ENCODE measurements at places on chromosomes 4 and X.

DNA sequence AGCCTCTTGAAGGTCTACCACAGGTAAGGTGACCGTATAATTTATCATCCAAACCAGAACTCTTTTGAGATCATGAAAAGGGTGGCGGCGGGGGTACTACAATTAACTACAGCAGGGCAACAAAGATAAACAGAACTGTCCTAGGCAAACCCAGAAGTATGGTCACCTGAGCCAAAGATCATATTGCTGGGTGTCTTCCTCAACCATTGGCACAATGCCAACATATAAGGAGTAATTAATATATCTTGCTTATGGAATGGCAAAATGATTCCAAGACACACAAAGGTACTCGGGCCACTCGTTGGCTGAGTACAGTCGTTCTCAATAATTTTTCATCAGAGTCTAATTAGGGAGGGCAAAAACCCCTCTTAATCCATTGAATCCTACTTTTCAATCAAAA, 273.3 kb downstream of the QDPR start:
- no peak for DNase-seq

DNA sequence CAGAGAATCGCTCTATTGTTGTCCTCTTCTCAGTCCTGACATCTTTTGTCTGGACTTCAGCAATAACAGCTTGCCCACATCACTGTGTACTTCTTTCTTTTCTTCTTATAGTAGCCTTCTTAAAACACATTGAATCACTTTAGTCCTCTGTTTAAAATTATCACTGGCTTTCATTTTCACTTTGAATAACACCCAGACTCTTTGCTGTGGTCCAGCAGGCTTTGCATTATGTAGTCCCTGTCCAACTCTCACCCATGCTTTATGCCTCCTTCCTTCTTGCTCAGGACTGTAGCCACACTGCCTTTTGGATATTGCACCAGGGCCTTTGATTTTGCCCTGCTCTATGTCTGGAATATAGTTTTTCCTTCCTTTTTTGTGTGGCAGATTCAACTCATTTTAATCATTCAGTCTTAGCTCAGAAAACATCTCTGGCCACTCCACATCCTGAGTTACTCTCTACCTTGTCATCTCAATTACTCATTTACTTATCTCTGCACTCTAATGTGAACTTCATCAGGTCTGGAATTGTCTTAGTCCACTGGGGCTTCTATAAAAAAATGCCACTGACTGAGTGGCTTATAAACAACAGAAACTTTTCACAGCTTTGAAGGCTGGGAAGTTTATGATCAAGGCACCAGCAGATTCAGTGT, 168.2 kb downstream of the C4orf33 start:
- no peak for DNase-seq

- DNase-seq: no peak
These were observed 428.2 kb downstream of the ADGRL3 start for GRCh38 chr4:61628282-61628681.

- DNase-seq: no peak
These were observed 6.4 kb upstream of the FRMPD3 start for GRCh38 chrX:107442914-107443527.

DNA sequence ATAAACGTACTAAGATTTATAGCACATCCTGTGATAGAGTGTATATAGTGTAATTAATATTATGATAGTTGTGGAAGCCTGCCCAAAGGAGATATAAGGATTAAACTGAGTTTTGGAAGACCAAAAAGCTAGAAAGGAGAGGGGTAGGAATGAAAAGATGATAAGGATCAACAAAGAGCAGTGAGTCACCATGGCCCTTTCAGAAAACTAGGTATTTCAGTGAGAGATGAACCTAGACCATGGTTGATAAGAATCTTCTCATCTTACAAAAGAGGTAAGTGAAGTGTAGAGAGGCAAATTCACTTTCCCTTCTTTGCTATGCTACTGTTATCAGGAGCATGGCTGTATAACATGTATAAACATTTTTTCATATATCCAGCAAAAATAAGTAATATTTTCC, 133.8 kb upstream of the PLAC1 start:
- DNase-seq: no peak

GRCh38 chrX:153598541-153599191, at the start of gene CCNQ:
CCNQ (minus strand) TSS chrX:153599139; CDS start chrX:153599073, 66 bp downstream.
- no peak for DNase-seq

- DNase-seq: no peak
These were observed 6.3 kb downstream of the TMEM154 start for GRCh38 chr4:152673489-152673888.

- DNase-seq: no peak
These were observed 100.6 kb downstream of the NHS start for GRCh38 chrX:17475449-17476217.

DNA sequence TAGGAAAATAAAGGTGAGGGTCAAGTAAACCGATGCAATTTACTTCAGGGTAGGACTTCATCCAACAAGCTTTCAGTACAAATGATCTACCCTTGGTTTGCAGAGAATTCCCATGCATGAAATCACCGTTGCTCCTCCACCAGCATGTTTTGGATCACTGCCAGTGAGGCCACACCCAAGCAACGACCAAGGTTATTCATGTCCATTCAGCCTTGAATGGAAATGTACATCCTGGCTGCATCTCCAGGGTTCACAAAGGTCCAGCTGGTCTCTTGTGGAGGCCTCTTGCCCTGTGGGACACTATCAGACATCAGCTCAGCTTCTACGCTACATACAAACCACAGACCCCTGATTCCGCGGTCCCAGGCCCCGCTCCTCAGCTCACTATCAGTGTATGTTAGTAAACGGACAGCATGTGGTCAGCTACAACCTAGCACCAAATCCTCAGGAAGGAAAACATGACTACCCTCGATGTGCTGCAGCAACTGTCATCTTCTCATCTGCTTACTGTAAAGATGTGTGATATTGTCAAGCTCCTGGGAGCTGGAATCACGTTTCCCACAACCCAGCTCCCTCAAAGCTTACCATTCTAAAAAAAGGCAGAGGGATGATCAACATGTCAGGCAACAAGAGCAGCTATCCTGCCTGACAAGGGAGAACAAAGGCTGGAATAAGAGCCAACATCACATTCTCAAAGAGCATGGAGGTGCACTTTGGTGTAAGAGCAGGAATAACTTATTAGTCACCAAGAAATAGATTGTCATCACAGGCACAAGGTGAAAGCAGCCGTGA, 4.9 kb downstream of the LYAR start:
- no peak for DNase-seq

DNA sequence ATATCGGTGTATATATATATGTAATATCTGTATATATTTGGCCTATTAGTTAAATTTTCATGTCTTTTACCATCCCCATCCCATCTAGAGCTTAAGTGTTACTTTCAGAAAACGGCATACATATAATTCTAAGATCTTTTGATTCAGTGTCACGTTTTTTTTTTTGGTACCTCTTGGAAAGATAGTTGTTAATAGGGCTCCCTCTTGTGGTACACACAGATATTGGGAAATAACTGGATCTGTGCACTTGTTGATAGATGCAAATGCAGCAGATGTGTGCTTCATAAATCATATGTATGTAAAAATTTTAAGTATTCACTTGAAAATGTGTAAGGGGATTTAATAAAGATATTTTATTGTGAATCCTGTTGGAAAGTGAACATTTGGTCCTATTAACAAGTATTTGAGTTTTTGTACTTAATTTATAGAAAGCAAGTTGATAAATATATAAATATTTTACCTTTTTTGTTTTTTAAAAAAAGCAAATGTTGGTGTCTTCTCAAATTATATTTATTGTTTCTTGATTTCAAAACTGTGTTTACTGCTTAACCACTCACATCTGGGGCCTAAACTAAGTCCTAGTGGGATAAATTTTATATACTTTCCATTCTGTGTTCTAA, 74.7 kb downstream of the PAQR3 start:
- DNase-seq: no peak

DNA sequence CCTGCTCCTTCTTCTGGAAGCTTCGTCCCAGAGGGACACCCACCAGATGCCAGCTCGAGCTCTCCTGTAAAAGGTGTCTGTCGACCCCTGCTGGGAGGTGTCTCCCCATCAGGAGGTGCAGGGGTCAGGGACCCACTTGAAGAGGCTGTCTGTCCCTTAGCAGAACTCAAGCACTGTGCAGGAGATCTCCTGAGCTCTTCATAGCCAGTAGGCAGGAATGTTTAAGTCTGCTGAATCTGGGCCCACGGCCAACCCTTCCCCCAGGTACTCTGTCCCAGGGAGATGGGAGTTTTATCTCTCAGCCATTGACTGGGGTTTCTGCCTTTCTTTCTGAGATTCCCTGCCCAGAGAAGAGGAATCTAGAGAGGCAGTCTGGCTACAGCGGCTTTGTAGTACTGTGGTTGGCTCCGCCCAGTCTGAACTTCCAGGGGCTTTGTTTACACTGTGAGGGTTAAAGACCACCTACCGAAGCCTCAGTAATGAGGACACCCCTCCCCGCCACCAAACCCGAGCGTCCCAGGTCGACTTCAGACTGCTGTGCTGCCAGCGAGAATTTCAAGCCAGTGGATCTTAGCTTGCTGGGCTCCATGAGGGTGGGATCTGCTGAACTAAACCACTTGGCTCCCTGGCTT, 1383.0 kb upstream of the TENM3 start:
- DNase-seq: no peak

DNA sequence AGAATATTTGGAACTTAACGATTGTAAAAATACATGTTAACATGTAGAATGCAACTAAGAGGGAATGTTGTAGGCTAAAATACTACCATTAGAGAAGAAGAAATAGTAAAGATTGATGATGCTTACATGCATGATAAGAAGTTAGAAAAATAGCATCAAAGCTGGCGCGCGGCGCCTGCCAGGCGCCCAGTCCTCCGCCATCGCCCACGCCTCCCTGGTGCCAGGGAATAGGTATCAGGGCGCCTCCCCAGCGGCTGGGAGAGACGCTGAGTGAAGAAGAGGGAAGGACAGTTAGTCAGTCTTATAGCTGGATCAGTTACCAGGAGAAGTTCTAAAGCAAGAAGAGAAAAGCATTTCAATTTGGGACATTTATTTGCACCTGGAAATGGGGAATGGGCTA, 36.0 kb downstream of the NSUN7 start:
- no peak for DNase-seq

DNA sequence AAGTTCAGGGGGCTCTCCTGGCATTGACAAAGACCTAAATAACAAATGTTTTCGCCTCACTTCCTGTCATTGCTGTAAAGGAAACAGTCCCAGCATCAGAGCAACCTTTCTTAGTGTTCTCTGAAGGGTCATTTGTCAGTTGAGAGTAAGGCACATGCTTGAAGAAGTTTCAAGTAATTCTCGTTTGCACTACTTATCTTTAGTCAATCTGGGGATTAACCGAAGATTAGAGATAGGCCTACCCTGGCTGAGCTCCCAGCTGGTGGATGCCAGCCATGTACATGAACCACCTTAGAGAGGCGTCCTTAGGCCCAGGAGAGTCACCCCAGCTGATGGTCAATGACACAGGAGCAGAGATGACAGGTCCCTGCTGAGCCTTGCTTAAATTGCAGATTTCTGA, 189.9 kb upstream of the PGRMC2 start:
- DNase-seq: no peak

DNA sequence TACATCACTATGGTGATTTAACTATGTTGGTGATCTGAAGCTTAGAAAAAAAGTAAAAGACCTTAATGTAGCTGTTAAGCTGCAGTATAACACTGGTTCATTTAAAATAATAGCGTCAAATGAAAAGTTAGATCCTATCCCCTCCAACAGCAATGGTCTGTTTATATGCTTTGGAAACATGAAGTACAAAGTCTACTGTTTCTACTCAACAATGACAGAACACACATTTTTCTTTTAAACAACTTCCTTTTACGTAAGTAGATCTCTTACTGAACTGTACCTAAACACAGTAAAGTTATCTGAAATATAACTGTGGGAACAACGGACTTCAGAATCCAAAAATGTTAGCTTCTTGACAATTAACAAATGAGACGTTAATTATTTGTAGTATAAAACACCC, 35.3 kb downstream of the BOD1L1 start:
- DNase-seq: no peak

GRCh38 chrX:22378296-22378695, 105.6 kb downstream of the CBLL2 start:
- DNase-seq: no peak

DNA sequence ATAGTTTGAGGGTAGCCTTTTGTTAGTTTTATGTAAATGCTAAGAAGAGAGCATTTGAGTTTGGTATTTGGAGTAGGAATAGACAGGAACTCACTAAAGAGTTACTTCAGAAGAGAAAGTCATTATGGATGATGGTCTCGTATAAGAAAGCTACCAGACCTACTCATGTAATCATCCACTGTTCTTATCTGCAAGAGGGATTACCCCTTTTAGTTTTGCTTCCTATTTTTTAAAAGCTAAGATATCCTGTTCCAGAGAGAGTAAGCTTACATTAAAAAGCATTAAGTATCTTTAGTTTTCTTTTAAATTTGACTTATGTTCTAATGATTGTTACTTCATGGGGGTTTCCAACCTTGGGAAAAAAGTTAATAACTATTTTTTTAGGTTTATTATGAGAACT, 12.5 kb upstream of the ART3 start:
- DNase-seq: no peak
